Cardiac fibroblast (primary cell): ENCODE measurements at places on chromosomes 3 and 15.

- no peak for DNase-seq
Measured at GRCh38 chr3:51471775-51472652, 27.8 kb downstream of the DCAF1 start.

DNA sequence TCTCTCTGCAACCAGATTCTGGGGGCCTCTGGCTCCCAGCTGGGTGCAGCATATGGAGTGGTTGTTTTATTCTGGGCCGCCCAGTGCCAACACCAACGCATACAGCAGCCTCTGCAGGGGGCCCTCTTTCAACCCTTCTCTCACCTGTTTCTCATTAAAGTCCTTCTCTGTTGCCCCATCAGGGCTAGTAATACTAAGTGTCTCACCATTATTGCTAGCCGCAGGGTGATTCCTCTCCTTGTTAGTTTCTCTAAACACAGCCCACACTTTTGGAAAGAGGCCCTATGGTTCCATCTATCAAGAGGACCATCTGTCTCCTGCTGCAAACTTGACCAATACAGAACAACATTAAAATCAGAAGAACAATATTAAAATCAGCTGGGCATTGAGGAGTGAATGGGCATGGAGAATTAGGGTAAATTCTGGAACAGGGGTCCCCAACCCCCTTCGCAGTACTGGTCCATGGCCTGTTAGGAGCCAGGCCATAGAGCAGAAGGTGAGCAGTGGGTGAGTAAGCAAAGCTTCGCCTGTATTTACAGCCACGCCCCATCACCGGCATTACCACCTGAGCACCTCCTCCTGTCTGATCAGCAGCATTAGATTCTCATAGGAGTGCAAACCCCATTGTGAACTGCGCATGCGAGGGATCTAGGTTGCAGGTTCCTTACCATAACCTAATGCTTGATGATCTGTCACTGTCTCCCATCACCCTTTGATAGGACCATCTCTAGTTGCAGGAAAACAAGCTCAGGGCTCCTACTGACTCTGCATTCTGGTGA lies 36.5 kb downstream of the ALS2CL start:
- DNase-seq = no peak

GRCh38 chr3:13106308-13107001 lies 33.2 kb upstream of the IQSEC1 start:
- no peak for DNase-seq

DNA sequence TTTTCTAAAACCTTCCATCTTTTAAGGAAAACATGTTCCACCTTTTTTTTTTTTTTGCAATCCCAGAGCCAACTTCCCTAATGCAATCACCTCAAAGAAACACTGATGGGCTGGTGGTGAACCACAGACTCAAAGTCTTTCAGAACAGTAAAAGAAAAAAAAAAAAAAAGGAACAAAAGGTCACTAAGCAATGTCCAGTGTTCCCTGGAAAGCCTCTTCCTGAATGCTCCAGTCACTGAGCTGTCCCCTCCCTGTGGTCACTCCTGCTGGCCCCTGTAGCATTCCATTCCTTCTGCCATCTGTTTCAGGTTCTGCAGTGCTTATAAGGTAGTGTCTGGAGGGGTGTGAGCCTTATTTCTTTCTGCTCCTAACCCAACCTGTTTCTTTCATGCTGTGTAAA lies 53.3 kb downstream of the AAGAB start:
- peak; percentile 20 for DNase-seq

DNA sequence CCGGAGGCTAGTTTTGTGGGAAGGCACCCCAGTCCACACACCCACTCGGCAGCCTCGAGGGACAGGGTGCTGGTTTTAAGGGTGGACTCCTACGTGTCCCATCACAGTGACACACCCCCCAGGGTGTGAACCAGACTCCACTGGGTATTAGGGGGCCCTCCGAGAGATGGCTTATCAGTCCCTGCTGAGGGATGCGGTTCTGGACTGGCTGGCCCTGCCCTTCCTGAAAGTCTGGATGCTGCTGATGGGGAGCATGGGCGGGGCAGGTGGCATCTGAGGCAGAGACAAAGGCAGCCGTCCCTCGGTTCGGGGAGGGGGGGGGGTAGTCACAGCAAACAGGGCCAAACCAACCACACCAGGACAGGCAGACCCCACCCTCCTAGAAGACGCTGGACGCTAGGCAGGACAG lies 939 bp upstream of the ULK3 start:
- no peak for DNase-seq

DNA sequence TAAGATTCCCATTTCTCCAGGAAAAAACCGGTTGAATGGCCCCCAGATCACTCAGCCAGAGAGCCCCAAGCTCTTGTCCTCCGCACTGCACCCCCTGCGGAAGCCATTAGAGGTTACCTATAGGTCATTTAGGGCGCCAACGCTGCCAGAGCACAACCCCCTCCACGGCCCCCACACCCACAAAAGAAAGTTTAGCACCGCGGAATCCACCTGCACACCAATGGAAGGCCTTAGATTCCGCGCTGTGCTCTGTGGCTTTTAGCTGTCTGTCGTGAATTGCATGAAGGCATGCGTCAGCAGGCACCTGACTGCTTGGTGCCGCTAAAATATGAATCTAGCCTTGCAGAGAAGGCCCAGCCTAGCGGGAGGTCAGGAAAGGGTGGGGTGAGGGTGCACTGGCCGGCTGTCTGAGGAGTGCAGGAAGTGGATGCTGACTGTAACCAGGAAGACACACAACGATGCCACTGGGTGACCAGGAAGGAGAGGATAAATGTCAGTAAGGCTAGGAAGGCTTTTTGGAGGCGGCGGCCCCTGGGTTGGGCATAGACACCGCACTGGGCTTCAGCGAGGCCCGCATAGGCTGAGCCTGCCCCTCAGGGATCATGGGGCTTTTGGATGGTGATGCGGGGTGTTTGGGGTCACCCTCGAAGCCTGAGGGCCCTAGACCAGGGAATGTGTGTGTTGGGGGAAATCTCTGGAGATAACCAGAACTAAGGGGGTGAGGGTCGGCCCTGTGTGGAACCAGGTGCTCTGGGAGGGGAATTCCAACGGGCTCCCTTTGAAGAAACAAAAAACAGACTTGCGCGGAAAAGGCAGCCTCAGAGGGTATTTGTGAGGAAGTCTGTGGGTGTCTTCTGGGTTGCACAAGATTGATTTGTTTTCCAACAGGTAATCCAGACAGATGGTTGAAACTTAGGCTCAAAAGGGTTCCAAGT lies 976 bp upstream of the NUP210 start:
- no peak for DNase-seq

DNA sequence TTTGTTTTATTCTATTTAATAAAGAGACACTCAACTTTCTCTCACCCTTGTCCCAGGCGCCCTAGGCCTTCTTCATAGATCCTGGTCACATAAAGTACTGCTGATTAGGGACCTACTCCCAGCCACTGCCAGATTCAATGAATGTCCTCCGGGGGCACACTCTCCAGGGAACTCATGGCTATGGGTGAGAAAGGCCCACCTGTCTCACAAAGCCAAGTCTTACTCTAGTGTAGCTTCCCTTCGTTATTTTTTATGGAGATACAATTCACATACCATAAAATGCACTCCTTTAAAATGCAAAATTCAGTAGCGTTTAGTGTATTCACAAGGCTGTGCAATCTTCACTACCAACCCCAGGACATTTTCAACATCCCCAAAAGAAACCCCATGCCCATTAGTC lies 87.8 kb downstream of the ADCY5 start:
- DNase-seq = no peak

GRCh38 chr3:52240059-52240885 lies 1.3 kb upstream of the TWF2 start:
- DNase-seq = peak; percentile 95

- no peak for DNase-seq
Measured at GRCh38 chr3:48268936-48269561, 28.1 kb downstream of the ZNF589 start.

- DNase-seq = peak; percentile 62
Measured at GRCh38 chr3:120162400-120162799, 68.2 kb upstream of the GSK3B start.

- DNase-seq = peak; percentile 64
Measured at GRCh38 chr15:83292317-83292716, 7.9 kb upstream of the BNC1 start.

GRCh38 chr3:40298075-40298474 lies 11.4 kb upstream of the EIF1B start:
- no peak for DNase-seq

- DNase-seq = no peak
Measured at GRCh38 chr3:42430781-42431532, 20.5 kb upstream of the LYZL4 start.

- DNase-seq = peak; percentile 53
Measured at GRCh38 chr3:111751961-111752360, 107.1 kb upstream of the PHLDB2 start.

DNA sequence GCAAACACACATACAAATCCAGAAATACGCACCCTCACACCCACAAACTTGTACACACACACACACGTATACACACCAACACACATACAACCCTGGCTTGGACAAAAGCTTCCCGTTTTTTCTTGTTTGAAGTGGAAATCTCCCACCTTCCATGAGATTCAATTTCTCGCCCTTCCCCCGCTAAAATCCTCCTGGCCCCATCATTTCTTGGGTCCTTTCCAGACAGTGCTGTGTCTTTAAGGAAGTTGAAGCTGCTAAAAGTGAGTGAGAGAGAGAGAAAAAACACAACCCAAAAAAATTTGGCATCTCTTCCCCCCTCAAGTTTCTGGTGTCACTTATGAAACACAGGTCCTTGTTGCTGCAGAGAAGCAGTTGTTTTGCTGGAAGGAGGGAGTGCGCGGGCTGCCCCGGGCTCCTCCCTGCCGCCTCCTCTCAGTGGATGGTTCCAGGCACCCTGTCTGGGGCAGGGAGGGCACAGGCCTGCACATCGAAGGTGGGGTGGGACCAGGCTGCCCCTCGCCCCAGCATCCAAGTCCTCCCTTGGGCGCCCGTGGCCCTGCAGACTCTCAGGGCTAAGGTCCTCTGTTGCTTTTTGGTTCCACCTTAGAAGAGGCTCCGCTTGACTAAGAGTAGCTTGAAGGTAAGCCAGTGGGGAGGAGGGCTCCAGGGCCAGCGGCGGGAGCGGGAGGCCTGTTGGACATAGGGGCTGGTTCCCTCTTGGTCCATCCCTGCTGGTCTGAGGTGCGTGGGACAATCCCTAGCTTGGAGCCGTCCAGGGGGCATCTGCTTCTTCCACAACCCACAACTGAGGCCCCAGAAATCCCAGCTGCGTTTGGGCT lies at the start of gene ISLR:
ISLR (plus strand) TSS at position 331 of the 839 bp plus-strand sequence. CDS start 1,149 bp downstream, outside the sequence.
- peak; percentile 93 for DNase-seq

GRCh38 chr15:92012881-92013280 lies 159.4 kb downstream of the SLCO3A1 start:
- DNase-seq = no peak

- DNase-seq = peak; percentile 37
Measured at GRCh38 chr15:100686725-100687473, 84.5 kb downstream of the ASB7 start.

DNA sequence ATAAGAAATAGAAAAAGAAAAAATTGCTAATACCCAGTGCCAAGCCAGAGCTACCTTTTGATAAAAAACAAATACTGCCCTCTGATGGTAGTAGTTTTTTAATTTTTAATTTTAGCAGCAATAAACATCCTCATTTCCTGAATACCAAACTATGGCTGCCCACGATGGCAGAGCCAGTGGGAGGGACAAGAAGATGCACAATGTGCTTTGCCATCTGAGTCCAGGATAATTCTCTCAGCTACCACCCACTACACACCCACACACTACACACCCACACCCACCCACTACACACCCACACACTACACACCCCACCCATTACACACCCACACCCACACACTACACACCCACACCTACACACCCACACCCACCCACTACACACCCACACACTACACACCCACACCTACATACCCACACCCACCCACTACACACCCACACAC lies 17.8 kb downstream of the CEP19 start:
- DNase-seq = peak; percentile 24

DNA sequence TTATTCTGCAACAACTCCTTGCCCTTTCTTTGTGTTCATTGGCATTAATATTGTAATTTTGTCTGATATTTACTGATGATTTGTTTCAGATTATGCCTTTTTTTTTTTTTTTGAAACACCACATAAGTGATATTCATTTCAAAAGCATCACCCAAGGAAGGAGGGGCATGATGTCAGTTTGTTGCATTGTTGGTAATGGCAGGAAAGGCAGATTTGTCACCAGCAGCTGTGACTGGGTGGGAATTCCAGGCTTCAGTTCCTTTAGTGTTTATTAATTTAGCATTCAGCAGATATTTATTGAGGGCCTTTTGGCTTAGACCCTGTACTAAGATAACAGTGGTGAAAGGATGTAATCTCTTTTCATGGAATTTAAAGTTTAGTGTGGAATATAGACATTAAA lies 19.5 kb downstream of the SENP2 start:
- no peak for DNase-seq

- no peak for DNase-seq
Measured at GRCh38 chr3:103055021-103055520, 620.3 kb downstream of the ZPLD1 start.

GRCh38 chr3:171311784-171312183 lies 148.4 kb downstream of the TNIK start:
- DNase-seq = no peak

DNA sequence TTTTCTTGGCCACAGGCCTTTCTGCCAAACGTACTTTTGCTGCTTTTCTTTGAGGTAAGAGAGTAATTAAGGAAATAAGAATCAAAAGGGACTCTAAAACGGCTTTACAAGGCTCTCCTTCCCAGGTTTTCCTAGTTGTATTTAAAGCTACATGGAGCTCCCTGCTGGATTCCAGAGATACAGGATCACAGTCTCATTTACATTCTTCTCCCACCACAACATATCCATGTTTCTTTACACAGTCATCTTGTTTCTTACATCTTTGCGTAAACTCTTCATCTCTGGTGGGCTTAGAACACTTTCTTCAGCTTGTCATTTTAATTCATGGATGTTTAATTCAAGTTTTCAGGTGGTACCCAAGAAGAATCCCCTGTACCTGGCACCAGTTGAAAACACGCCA lies 117.6 kb upstream of the BFSP2 start:
- DNase-seq = no peak

- DNase-seq = no peak
Measured at GRCh38 chr3:131553495-131554247, 50.9 kb upstream of the MRPL3 start.

GRCh38 chr15:96047255-96047931 lies 283.1 kb upstream of the NR2F2 start:
- DNase-seq = peak; percentile 90

DNA sequence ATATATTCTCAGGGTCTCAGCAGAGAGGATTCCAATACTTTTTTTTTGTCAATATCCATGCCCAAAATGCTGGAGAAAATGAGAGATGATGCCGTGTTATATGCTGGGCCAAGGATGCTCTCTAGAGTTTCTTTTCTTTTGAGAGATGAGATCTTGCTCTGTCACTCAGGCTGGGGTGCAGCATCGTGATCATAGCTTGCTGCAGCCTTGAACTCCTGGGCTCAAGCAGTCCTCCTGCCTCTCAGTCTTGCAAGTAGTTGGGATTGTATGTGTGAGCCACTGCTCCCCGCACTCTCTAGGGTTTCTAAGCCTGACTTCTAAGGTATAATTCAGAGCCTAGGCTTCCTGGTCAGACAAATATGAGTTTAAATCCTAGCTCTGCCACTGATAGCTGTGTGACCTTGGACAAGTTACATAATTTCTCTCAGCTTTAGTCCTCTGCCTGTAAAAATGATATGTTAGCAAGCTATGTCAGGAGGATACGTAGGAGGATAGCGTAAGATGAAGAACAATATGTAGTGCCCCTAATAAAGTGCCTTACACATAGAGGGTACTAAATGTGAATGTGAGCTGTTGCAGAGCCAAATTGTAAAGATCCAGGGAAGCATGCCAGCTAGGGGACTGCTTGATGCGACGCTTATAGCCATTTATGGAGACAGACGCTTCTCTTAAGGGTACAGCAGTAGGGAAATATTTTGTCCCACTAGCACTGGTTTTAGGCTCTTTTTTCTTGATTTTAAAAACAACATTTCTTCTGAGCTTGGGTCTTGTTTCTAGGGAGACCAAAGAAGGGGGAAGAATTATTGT lies 7.4 kb downstream of the STARD9 start:
- DNase-seq = no peak
